ENCODE measurements at places on chromosomes 1 and 21. TPM values are rescaled to one million over a fixed set of nuclear protein-coding genes. Genes with fewer than 3 reads are reported as not detected.
A peak's percentile ranks its signal among the peaks of the same experiment; 100 is the strongest.

WNT4 gene
- 0.39 TPM for total RNA-seq

UQCRHL gene
- 0.76 TPM for total RNA-seq

LCE3E gene
- total RNA-seq, result not detected

ZNF593OS gene
- not detected for total RNA-seq

NUAK2 gene
- 3.1 TPM for total RNA-seq

DNA sequence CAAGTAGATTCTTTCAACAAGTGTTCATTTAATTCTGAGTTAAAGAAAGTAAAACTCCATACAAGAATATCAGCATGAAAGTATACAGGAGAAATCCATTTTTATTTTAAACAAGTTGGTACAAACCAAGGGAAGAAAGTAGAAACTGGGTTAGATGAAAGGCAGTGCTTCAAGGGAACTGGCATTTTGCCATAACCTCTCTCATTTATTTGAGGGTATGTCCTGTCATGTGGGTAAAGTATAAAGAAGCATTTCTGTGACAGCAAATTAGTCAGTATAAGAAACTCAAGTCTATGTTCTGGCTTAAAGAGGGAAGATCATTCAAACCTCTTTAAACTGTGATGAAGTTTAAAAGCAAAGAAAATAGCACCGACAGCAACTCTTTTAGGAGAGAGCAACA lies 32.0 kb downstream of the OLFM3 start:
- no peak for DNase-seq

DNA sequence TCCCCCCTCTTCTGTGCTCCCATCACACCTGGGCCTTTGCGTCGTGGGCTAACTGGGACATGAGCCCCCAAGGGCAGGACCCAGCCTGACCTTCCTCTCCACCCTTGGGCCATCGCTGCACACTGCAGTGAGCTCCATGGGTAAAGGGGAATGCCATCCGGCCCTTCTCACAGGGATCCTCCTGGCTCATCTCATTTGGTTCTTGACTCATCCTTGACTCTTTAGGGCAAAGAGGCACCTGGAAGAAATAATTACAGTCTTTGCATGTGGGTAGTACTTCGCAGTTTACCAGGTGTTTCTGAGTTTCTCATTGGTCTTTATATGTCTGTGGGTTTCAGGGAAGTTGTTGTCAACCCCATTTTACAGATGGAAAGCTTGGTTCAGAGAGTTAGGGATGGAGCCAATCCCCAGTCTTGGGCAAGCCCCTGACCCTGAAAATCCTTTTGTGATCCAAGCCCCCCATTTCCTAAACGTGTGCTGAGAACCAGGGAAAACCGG lies 59.3 kb upstream of the ID3 start:
- no peak for DNase-seq

DNA sequence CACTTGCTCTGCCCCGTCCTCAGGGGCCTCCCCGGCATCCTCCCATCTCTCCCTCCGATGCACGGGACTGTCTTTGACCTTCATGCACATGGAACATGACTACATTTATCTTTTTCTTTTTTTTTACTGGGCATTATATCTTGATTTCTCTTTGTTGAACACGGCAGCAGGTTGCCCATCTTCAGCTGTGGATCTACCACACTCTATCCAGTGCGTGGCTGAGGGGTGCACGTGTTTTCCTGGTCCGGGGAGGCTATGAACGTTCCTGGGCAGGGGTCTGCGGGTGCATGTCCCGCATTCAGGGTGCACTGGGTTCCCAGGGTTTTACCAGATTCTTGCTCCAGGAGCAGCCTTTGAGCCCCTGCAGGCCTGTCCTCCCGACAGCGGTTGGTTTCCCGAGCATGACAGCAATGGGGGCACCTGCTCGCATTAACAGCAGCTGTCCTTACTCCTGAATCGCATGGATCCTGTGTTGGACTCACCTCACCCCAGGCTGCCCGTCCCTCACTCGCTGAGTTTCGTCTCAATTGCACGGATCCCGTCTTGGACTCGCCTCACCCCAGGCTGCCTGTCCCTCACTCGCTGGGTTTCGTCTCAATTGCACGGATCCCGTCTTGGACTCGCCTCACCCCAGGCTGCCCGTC lies 7.4 kb downstream of the POFUT2 start:
- DNase-seq, result no peak

DNA sequence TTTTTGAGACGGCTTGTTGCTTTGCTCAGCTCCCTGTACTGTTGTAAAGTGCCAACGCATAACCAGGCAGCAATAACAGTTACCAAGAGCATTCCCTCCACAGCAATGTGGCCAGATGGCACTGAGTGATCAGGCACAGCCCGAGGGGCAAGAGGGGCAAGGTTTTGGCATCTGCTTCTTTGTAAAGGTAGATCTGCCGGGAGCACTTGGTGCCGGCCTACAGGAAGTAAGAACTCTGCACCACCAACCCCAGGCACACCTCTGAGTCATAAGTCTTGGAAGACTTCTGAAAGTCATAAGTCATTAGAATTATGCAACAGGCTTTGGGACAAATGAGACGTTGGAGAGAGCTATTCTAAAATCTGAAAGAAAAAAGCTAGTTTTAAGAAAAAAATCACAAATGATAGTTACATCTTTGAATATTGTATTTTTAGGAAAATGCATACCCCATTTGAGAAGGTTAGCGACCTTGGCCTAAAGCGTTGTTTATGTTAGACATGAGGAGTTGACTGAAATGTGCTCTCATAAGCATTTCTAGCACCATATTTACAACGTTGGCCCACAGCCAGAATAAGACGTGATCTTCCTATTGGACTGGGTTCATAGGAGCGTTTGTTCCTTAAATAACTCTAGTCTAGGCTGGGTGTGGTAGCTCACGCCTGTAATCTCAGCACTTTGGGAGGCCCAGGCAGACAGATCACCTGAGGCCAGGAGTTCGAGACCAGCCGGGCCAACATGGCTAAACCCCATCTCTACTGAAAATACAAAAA lies 37.7 kb upstream of the MAP10 start:
- peak; percentile 17 for DNase-seq

- no peak for DNase-seq
These were observed 25.5 kb upstream of the ITPKB start for GRCh38 chr1:226764533-226764932.

GRCh38 chr1:35592991-35593769 lies 20.1 kb downstream of the TFAP2E start:
- DNase-seq, result no peak

GRCh38 chr21:34195335-34195734 lies 122.0 kb downstream of the MRPS6 start:
- no peak for DNase-seq

Measured in dermis microvascular lymphatic vessel endothelial cell (primary cell).